ENCODE measurements at places on chromosomes 13 and 19.
A peak's percentile ranks its signal among the peaks of the same experiment; 100 is the strongest.

- DNase-seq: no peak
Measured at GRCh38 chr19:8259142-8259921, 48.8 kb downstream of the CD320 start.

DNA sequence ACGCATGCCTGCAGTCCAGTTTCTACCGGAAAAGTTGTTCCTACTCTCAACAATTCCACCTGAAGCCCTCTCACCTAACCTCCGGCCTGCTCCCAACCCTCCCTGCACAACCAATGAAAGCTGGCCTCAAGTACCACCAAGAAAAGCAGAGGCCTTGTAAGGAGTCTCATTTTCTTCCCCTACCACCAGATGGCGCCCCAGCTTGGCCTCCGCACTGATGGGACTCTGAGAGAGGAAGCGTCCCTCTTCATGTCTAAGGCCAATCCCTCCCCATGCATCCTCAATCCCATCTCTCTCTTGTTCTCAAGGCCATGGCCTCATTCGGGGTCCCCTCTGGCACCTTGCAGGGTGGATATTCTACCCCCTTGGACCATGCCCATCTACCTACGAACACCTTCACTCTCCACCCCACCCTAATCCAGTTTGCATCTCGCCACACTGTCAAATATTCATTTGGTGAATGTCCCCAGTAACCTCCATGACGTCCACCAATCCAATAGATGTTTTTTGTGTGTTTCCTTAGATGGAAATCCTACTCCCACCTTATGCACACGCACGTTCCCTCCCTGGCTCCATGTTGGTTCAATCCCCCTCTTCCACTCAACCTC lies 412.8 kb downstream of the ZNF536 start:
- DNase-seq: peak; percentile 16

DNA sequence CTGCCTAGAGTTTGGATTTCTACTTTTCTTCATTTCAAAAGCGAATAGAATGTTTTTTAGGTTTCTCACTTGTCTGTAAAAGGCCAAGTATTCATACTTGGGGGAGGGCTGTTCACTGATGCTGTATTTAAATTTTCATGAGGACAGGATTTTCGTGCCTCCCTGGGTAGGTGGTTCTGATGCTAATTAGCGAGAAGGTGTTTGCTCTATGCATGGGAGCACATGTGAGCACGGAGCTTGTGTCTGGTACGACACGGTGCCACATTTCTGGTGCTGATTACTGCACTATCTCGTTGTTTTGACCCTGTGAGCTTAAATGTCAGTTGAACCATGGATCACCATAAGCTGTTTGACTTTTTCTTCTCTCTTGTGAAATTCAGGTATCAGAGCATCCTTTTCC lies 45.8 kb downstream of the MTUS2 start:
- no peak for DNase-seq

GRCh38 chr19:29259153-29259552 lies 46.2 kb upstream of the UQCRFS1 start:
- DNase-seq: peak; percentile 5

GRCh38 chr19:57759096-57759495 lies 10.4 kb upstream of the ZNF586 start:
- DNase-seq: no peak

DNA sequence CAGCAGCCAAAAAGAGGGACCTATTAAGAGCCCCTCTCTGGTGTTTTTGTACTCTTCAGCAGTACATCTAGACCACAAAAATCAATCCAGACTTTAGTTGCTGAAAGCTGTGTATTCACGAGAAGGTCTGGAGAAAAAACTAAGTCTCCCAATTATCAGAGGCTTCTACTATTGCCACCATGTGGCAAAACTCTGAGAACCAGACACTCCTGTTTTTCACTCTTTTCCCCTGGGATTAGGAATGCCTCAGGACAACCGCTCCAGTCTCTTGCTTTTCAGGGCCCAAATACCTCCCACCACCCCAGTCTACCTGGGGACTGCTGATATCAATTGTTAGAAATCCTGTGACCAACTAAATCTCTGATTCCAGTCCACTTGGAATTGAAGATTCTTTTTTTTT lies 30.1 kb upstream of the OBI1 start:
- DNase-seq: peak; percentile 41

DNA sequence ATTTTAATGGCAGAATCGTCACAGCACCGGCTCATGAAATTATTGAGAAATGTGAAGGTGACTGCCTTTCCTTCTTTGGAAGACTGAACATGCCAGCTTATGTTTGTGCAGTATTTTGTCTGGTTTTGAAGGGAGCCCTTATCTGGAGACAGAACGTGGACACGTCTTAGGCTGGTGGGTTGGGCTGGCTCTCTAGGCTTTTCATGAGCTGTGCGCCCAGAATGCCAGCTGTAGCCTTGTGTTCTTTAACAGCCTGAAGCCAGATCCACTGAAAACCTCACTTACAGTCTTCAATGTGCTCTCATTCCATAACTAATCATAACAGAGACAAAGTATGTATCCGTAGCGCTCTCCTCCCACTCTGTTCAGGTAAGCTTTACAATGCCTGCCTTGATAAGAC lies 184.4 kb upstream of the HTR2A start:
- no peak for DNase-seq

DNA sequence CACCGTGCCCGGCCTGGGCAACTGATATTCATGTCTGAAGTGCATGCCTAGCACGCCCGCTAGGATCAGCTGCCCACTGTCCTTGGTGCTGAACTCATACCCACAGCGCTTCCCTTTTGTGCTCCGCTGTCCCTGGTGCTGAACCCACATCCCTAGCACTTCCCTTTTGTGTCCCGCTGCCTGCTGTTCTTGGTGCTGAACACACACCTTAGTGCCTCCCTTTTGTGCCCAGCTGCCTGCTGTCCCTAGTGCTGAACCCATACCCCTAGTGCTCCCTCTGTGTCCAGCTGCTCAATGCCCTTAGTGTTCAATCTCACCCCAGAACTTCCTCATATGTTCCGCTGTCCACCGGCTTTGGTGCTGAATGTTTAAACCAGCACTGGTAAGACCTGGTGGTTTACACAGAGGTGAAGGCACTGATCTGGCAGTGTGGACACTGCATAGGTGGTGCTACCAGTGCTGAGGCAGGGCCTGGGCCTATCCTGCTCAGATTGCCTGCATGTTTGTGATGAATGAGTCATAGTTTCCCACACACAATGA lies 26.3 kb upstream of the SIGLEC11 start:
- DNase-seq: peak; percentile 97

DNA sequence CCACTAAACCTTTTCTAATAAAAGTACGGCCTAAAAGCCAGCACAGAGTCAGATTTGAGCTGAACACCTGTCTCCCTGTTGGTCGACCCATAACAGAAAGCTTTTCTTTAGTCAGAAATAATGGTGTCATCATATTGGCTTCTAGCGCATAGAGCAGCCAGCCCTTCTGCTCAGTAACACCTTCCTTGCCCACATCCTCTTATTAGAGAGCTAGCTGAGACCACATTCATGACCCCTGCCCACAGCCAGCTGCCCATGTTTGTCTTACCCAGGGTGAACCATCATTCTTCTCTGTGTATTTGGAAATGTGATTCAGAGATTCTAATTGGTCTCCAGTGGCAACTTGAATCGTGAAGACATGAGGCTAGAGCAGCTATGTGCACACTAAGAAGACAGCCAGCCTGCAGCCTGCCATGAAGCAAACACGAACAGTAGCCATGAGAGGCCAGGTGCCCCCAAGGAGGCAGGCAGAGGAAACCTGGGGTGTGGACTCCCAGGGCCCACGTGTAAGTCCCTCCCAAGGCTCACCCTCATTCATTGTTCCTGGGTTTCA lies 82.3 kb upstream of the PDCD5 start:
- no peak for DNase-seq

DNA sequence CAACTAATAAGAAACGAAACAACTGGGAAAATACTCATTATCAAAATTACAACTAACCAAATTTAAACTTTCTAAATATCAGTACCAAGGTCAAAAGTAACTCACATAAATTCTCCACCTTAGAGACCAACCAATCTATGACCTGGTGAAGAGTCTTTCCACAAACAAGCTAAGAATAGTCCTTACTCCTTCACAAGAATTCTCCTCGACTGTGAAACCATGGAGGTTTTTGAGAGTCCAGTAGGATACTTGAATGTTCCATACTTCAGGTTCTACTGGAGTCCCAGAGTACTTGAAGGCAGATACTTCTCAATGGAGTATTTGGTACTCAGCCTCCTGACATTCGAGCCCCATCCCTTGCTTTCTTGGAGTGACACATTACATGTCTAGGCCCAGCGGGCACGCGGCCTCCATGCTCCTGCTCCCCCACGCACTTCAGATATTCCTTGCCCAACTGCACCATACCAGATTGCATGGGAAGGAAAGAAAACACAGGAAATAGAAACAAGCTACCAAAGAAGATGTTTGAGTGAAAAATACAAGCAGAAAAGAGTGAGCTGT lies 63.9 kb downstream of the ABCC4 start:
- DNase-seq: no peak

- DNase-seq: no peak
Measured at GRCh38 chr13:100789025-100789424, 114.4 kb upstream of the TMTC4 start.

GRCh38 chr13:35992964-35993363 lies 138.2 kb downstream of the DCLK1 start:
- no peak for DNase-seq

DNA sequence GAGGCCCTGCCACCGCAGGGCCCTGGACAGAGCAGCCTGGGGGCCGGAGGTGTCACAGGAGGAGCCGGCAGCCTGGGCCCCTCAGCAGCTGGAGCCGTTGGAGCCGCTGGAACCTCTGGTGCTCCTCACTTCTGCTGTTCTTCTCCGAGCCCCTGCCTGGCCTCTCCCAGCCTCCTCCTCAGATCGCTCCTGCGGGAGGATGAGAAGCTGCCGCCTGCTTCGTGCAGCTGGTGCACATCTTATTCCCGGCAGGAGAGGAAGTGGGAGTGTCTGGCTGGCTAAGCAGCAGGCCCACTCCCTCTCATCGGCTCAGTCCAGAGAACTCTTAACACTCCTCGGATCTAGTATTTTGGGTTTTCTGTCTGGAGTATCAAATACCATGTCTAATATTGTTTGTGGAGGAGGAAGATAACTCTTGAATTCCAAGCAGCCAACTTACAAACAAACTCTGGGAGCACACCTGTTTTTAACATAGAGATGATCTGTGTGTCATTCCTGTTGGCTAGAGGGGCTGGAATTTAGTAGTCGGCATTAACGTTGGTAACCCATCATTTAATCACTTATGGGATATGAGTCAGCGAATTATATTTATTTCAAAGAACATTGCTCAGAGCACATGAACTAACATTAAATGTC lies 37.1 kb upstream of the RNF113B start:
- no peak for DNase-seq

- DNase-seq: no peak
Measured at GRCh38 chr13:107736731-107737130, 478.6 kb downstream of the LIG4 start.

- no peak for DNase-seq
Measured at GRCh38 chr19:49415102-49415809, 8.0 kb downstream of the PTH2 start.

GRCh38 chr13:86914757-86915156 lies 756.4 kb upstream of the SLITRK5 start:
- no peak for DNase-seq

GRCh38 chr19:38250821-38251563 lies 5.2 kb downstream of the PPP1R14A start:
- DNase-seq: no peak

DNA sequence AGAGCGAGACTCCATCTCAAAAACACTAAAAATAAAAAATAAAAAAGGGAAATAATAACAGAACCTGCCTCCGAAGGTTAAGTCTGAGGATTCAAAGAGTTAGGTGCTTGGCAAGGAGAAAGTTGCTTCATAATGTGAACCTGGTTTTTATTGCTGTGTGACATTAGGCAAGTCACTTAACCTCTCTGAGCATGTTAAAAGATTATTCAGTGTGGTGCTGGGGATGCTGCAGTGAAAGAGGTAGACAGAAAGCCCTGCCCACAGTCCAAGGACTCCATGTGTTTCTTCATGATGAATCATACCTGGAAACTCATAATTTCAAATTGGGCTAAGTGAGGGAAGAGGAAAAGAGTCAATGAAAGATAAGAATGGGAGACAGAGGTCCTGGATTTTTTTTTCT lies 2.4 kb downstream of the IL27RA start:
- peak; percentile 37 for DNase-seq

GRCh38 chr19:18931316-18932162 lies 9.5 kb downstream of the HOMER3 start:
- no peak for DNase-seq

GRCh38 chr13:106701771-106702341 lies 133.9 kb upstream of the ARGLU1 start:
- DNase-seq: no peak

GRCh38 chr13:34416971-34417380 lies 525.1 kb upstream of the NBEA start:
- DNase-seq: no peak

- DNase-seq: no peak
Measured at GRCh38 chr13:110973007-110973700, 58.3 kb upstream of the ANKRD10 start.

DNA sequence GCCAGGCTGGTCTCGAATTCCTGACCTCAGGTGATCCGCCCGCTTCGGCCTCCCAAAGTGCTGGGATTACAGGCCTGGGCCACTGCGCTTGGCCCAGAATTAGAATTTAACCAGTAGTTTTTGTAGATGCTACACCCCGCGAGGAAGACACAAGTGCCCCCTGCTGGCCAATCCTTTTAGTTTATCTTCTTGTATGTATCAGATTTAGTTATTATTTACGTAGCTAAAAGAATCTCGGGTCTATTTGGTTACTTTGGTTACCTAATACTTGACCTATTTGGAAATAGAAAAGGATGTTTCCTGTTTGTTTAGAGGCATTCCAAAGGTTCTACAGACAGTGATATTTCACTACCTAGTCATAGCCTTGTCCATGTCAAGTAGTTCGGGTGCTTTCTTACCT lies 22.0 kb downstream of the MUC16 start:
- peak; percentile 25 for DNase-seq

GRCh38 chr19:45047188-45047797 lies 8.4 kb downstream of the CLASRP start:
- no peak for DNase-seq

DNA sequence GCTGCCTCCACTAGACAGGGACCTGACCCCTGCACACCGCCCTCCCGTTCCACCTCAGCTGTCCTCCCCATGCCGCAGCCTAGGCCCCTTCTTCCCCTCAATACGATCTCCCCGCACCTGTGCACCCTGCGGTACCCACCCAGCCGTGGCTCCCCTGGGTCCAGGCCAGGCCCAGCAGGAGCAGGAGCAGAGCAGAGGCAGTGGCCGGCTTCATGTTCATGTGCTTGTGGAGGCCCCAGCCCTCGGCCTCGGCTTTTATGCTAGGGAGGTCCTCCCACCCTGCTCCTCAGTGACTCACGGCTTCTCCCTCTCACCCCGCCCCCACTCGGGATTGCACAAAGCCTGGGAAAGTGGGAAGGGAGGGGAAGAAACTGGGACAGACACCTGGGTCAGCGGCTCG lies 11.4 kb upstream of the KRTDAP start:
- DNase-seq: no peak
